Left ventricle myocardium inferior (tissue), 1 donor: ENCODE measurements at places on chromosomes 12 and 14.

DNA sequence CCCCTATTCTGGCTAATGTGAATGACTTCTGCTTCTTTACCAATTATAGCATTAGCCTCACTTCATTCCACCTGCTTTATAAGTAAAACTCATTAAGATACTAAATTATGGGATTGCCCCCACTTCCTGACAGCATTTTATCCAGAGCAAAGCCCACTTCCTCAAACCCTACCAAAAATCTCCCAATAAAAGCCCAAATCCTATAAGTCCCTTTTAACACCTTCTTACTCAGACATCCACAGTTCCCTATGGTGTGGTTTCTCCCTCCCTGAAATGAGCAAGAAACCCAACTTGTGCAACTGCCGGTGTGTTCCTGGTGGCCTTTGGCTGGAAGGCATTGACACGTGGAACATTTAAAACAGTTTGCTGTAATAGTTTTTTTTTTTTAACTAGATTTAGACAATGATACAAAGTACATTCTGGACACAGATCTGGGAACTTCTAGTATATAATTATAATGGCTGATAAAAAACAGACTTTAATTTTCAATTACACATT lies 53.1 kb downstream of the BRMS1L start:
- DNase-seq: no peak

DNA sequence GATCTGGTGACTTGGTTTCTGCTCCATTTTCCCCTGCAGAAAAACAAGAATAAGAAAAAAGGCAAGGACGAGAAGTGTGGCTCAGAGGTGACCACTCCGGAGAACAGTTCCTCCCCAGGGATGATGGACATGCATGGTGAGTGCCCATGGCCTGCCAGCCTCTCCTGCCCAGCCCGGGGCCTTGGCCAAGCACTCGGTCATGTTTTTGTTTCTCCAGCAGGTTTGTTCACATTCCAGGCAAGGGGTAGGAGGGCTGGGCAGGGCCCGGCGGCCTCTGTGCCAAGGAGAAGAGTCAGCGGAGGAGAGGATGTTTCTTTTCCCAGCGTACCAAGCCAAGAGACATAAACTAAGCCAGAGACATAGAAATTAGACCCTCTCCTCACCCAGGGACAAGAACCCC lies 13.6 kb downstream of the BCL7A start:
- no peak for DNase-seq

DNA sequence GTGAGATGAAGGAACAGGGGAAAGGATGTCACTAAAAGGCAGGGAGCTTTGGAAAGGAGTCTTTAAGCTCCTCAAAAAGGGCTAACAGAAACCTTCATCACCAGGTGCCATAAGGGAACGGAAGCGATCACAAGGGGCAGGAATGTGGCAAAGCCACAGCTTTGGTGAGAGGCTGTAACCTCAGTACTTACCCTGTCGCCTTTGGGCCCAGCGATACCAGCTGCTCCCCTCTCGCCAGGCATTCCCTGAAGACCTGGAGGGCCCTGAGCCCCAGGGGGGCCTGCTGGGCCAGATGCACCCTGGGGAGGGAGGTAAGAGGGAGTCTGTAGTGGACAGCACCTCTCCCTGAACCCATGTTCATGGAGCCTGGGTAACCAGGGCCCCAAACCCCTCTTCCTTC lies 18.9 kb downstream of the TMEM106C start:
- no peak for DNase-seq

GRCh38 chr12:47988073-47989022 lies 15.9 kb downstream of the COL2A1 start:
- no peak for DNase-seq

GRCh38 chr12:105067511-105068031 lies 16.7 kb downstream of the ALDH1L2 start:
- DNase-seq: no peak

DNA sequence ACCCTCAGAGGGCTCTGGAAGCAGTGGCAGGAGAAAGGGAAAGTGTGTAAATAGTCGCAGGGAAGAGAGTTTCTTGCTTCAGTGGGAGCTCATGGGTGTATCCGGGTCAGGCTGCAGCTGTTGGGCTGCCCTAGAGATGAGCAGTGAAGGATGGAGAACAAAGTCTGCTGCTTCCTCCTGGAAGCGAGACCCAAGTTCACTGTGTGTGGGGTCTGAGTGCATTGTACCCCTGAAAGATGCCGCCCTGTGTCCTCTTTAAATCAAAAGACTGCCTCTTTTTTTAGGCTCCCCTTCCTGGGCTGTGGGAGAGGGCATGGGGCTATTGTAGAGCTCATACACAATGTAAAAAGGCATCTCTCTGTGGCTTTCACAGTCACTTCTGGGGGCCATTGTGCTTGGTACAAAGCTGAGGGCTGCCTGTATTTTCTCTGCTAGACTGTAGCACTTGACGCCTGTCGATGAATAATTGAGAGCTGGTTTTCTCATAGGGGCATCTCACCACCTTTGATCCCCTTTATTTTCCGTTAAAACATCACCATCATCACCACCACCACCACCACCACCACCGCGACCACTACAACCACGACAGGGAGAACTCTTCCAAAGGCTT lies 16.7 kb downstream of the CHST11 start:
- no peak for DNase-seq

DNA sequence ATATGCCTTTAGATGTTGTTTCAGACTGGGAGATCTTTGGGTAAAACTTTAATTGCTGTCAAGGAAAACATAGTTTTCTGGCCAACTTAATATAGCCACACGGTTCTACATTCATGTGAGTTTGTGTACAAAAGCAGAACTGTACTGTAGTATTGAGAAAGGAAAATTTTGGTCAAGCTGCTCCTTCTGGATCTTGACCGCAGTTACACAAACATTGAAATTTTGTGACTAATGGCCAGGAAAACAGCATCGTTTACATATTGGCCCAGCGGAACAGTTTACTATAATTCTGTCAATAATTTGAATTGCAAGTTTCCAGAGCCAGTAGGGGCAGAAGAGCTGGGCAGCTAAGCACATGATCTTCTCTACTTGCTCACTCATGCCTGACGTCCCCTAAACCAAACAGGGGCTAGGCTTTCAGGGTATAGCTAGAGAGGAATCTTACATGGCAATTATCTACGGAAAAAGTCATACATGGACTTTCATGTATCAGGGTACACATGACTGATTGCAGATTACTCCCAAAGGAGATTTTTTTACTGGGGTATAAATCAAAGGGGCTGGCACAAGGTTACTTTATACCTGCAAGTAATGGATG lies 11.4 kb upstream of the ART4 start:
- no peak for DNase-seq

GRCh38 chr14:21346532-21347135 lies 37.2 kb downstream of the SUPT16H start:
- no peak for DNase-seq

- no peak for DNase-seq
Observed at GRCh38 chr12:104722601-104723534, 235.2 kb downstream of the SLC41A2 start.

GRCh38 chr14:60357551-60358149 lies 108.6 kb downstream of the PPM1A start:
- DNase-seq: no peak

DNA sequence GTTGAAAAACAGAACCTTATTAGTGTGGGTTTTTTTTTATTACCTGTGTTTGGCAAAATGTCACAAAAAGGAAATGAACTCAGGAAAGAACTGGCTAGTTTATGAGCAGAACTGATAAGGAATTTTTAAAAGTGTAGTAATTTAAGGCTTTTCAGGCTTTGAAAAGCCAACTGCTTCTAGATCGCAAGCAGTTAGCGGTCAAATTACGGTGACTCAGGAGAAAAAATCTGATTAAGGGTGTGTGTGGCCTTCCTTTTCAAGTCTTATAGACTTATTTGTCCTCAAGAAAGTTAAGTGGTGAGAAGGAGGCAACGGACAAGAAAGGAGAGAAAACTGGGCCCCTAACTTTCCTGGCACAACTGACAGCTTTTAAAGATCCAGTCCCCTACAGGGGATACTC lies 33.4 kb downstream of the PDZRN4 start:
- DNase-seq: no peak

DNA sequence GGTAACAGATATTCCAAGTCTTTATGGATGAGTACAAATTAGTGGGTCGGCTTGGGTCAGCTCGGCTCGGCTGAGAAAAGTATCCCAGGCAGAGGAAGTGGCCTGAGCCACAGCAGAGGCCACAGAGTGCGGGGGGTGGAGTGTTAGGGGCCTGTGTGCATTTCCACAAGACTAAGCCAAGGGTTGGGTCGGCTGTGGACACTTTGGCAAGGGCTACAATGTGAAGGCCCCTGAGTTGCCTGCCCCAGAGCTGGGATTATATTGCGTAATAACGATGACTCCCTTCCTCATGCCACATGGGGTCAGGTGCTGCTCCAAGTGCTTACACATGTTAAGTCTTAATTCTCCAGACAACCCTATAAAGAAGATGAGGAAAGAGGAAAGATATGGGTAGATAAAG lies 11.4 kb downstream of the EVL start:
- DNase-seq: peak; percentile 35

DNA sequence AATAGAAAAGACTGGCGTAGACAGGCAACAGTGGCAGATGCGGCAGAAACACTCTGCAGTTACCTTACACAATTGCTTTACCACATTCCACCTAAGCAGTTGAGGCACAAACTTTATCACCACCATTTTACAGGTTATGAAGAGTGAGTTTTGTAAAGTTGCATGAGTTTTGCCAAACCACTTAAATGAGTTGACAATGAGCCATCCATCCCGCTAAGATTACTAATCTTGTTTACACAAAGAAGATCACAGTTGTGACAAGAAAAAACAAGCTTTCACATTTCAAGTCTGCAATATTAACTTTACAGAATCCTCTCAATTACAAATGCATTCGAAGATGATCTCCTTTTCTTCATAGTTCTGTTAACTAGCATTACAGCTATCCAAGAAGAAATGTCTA lies 1.8 kb downstream of the TMCC3 start:
- DNase-seq: no peak

DNA sequence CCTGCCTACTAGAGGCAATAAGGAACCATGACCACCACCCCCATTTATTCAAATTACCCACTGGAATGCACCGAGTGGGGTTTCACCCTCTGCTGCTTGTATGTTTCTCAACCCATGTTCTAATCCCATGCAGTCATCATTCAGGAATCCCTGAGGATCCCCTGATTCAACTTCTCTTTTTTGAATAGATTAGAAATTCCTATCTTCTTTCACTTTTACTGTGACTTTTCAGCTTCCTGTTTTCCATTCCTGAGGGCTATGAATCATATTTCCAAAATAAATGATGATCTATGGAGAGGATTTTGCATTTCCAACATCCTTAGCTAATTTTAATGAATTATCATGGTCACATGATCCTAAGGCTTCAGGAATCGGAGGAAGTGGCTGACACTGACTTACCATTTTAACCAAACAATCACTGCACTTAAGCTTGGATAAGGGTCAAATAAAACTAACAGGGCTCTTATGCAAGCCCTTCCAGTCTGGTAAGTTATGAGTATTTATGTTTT lies 19.4 kb upstream of the P2RX4 start:
- no peak for DNase-seq

GRCh38 chr14:32808644-32809043 lies 130.0 kb upstream of the NPAS3 start:
- no peak for DNase-seq

DNA sequence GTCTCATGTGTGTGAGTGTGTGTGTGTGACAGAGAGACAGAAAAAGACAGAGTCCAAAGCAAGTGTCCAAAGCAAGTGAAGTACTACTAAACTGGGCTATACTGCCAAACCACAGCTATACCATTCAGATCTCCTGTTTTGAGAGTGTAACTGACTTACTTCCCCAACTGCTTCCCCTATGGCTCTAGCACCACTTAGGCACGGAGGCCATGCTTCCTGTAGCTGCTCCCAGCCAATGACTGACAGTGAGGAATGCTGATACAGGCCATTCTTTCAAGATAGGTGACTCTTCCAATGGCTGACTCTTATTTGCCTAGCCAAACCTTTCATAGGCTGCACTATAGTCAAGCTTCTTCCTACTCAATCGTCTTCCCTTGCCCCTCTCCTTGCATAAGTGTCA lies 393.2 kb downstream of the BCAT1 start:
- no peak for DNase-seq

DNA sequence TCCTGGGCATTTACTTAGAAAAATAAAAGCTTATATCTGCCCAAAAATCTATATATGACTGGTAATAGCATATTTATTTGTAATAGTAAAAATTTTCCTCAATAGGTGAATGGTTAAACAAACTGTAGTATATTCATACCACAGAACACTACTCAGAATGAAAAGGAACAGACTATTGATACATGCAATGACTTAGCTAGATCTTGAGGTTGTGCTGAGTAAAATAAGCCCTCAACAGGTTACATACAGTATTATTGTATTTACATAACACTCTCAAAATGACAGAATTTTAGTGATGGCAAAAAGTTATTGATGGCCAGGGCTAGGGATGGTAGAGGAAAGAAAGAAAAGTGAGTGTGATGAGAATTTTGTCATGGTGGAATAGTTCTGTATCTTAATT lies 178.4 kb downstream of the BMP4 start:
- DNase-seq: no peak

GRCh38 chr14:21215130-21215878 lies 53.9 kb downstream of the HNRNPC start:
- DNase-seq: no peak

DNA sequence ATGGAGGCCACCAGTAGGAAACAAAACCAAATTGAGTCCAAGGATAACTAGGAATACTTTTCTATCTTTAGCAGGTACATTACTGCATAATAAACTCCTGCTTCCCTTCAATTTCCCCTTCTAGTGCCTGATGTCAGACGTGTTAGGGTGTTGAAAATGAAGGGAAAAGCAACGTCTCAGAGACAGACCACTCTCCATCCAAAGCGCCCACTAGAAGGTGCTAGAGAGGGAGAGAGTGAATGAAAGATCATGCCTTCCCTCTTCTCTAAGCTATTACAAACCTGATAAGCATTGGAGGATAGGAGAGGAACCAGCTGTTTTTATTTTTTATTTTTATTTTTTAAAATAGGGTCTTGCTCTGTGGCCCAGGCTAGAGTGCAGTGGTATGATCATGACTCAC lies 64.1 kb downstream of the ZNF641 start:
- DNase-seq: no peak

GRCh38 chr14:64573109-64573508 lies 23.3 kb downstream of the PPP1R36 start:
- DNase-seq: no peak

GRCh38 chr14:32078023-32078857 lies 1.1 kb downstream of the ARHGAP5 start:
- DNase-seq: peak; percentile 33

GRCh38 chr14:61218157-61218556 lies 63.0 kb downstream of the TMEM30B start:
- no peak for DNase-seq

GRCh38 chr12:54525383-54525782 lies 24.0 kb upstream of the PDE1B start:
- no peak for DNase-seq

GRCh38 chr14:71668186-71668912 lies 263.9 kb upstream of the RGS6 start:
- DNase-seq: no peak
